Activated CD4-positive, CD25-positive, alpha-beta regulatory T cell (primary cell): ENCODE measurements at places on chromosomes 1 and 21.

DNA sequence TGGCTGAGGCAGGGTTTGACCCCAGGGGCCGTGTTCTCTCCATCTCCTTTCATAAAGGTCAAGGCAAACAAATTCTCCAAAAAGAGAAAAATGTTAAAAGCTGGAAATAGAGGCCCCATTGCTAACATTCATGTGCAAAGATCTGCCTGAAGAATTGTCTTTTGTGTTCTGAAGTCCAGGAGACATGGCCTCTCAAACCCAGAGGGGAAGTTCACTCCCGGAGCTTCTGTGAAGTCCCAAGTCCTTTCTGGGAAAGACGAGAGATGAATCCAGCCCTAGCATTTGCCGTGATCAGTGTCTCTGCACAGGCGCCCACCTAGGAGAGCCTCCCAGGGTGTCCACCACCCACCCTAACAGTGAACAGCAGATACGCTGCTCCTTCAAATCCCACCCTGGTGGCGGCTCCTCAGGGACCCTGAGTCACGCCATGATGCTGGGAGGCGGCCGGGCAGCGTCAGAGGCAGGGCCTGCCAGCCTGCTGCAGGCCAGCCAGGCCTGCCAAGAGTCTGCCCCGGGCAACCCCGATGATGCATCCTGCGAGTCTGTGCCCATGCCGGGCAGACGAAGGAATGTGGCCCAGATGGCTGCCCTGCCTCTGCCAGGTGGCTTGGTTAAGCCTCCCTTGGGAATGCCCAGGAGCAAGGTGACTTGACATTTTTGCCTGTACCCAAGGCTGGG is 5.2 kb upstream of the C2CD2 start:
- DNase-seq: no peak

DNA sequence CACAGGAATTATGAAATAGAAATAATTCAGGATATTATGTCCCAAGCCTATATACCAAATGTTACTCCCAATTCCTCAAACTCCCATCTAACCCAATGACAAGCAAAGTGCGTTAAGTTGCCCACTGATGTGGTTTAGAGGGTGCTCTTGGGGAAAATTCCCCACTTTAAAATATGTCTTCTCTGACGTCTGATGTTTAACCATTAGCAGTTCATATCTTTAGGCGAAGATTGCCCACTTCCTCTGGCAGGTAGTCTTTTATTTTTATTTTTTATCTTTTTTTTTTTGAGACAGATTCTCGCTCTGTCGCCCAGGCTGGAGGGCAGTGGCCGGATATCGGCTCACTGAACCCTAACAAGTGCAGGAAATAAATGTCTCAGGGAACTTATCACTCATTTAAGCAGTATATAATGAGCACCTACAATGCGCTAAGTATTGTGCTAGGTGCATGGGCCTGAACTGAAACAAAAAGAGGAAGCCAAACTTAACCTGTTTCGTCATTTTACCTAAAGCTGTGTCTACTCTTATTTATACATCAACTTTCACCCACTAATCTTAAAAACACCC is 1.3 kb upstream of the LYST start:
- no peak for DNase-seq

DNA sequence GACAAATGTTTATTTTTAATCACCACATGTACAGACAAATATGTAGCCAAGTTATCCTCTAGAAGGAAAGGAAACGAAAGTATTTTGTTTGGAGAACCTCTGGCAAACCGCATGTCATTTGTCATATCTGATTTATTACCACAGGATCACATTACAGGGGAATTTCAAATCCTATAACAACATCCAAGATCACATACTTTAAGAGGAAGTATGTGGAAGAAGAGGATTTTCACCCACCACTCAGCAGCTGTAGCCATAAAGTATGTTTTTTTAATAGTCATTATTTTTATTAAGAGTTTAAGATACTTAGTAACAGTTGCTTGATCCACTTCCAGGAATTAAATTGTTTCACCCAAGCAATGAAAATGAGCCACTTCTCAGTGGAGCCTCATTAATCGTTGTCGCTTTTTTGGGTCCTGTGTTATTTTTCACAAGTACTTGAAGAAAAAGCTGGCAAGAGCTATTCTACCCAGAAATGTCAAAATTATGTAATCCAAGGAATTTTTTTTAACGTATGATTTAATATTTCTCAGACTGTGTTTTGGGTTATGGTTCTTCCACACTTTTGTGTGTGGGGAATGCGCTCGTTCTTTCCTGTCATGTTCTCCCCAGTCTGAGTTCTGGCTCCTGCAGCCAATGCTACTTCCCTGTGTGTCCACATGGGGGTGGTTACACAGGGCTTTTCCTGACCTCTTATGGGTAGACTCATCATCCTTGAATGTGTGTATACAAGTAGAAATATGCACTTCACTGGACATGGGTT is 6.9 kb downstream of the SERTAD4 start:
- DNase-seq: no peak

- DNase-seq: no peak
These were observed 22.9 kb downstream of the SYT11 start for GRCh38 chr1:155882235-155882634.

DNA sequence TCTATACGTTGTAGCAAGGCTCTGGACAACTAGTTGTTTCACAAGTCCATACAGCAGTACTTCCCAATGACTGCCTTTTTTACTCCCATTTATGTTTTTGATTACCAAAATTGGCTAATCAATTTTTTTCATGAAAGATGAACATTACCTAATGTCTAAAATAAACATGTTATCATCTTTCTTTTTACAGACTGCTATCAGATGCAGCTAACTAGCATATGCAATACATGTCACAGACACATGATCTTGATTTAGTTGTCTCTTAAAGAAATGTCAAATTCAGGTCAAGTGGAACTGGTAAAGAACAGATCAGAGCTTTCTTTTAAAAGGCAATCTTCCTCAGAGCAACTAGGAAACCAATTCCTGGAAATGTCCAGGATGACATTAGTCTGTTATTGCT is 630 bp upstream of the DBT start:
- DNase-seq: no peak

DNA sequence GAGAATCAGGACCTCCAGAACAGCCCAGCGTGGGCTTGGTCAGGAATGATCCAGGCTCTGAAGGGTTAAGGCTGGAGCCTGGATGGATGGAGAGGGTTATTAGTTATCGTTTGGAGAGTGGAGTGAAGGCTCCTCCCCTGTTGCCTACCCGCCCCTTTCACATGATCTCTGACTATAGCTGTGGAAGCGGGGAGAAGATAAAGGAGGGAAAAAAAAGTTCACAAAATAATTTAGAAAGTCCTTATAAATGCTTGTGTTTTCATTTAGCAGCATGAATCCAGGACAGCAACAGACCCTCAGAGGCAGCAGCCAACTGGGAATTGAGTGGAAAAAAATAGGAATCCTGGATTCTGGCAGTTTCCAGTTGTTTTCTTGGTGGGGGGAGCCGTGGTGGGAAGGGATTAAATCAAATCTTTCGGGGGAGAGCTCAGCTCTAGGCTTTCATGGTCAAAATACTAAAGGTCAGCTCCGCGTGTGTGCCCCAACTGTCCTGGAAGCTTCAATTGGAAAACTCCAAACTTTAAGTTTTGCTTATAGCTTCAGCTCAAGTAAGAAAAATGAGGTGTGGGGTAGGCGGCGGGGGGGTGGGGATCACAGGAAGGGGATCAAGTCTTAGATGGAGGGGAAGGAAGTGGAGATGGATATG is 595 bp upstream of the DDR2 start:
- no peak for DNase-seq

- no peak for DNase-seq
These were observed 32.9 kb downstream of the RASAL2 start for GRCh38 chr1:178126741-178127185.

GRCh38 chr21:28687586-28687985 is 305.1 kb downstream of the LTN1 start:
- no peak for DNase-seq

DNA sequence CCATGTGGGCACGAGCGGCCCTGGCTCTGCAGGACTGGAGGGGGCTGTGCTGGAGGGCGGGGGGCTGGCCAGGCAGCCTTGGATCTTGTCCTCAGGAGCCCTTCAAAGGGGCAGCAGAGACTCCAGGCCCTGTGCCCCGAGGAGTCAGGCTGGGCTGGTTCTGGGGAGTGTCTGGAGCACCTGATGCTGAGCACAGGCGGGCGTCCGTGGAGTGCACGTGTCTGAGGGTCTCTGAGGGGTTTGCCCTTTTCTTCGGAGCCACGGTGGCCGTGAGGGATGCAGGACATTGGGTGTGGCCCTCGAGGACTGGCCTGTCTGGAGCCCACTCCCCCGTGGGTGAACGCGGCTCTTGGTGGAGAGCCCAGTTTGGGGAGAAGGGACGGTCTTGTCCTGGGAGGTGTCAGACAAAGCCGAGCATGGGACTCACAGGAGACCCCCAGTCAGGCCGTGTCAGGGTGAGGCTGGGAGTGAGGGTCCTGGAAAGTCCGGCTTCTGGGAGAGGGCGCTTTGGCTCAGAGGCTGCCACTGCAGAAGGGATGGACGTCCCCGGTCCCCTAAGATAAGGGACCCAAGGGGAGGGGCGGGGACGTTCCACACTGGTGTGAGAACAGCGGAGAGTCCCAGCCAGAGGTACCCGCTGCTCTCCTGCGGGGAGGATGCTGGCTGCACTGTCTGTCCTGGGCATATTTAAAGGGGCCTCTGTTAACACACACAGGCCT is 60.8 kb downstream of the COL18A1 start:
- no peak for DNase-seq

DNA sequence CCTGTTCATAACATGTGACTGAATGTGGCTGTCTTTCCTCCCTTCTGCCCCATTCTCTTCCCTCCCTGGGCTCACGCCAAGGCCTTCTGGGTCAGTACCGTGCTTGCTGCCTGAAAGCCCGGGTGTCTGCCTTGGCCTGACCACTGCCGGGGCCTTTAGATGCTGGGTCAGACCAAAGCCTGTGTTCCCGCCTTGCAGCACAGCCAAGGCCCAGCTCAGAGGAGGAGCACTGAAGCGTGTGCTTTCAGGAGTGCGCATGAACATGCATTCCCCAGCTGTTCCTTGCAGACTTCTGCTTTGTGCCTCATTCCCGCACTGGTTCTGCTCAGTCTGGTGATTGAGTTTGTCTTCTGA is 27.0 kb upstream of the SARS1 start:
- no peak for DNase-seq

GRCh38 chr21:42093991-42094421 is 22.9 kb downstream of the UMODL1 start:
- DNase-seq: no peak

GRCh38 chr21:29248124-29248523 is 50.6 kb upstream of the BACH1 start:
- no peak for DNase-seq

DNA sequence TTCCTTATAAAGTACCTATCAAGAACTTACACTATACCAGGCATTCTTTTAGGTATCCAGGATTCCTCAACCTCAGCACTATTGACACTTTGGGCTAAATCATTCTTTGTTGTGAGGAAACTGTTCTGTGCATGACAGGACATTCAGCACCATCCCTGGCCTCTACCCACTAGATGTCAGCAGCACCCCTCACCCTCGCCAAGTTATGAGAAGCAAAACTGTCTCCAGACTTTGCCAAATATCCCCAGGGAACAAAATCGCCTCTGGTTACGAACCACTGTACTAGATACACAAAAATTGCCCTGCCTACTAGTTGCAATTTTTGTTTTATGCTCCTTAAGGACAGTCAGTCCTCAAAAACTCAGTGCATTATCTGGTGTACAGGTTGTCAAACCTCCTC is 35.7 kb downstream of the PALMD start:
- no peak for DNase-seq

DNA sequence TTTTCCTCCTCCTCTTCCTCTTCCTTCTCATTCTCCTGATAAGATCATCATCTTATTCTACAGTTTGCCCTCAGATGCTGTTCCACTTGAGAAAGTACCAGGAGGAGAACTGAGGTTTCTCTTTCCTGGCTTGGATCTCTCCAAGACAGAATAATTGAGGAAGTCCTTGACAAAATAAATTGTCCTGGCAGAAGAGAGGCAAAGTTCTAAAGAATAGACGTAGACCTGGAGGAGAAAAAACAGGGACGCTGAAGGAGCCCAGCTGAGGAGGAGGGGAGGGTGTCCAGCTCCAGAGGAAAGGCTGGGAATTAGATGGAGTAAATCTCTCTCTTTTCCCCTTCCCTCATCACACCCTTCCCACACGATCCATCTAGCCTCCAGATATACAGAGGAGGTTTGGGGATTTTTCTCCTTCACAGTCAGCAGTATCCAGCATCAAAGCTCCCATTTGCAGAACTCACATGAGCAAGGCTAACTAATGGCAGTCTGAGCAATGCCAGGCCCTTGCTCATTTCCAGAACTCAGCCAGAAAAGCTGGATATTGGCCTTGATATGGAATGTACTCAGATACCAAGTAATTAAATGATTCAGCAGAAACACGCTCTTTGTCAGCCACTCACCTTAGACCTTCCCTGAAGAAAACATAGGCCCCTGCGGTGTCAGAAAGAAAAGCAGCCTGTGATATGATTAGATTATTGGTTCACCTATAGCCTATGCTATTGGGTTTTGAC is 5.1 kb upstream of the GNG12 start:
- DNase-seq: no peak

- no peak for DNase-seq
These were observed 137.3 kb downstream of the ZSCAN20 start for GRCh38 chr1:33609739-33610138.

- DNase-seq: no peak
These were observed 35.5 kb upstream of the PARP1 start for GRCh38 chr1:226443439-226443838.

DNA sequence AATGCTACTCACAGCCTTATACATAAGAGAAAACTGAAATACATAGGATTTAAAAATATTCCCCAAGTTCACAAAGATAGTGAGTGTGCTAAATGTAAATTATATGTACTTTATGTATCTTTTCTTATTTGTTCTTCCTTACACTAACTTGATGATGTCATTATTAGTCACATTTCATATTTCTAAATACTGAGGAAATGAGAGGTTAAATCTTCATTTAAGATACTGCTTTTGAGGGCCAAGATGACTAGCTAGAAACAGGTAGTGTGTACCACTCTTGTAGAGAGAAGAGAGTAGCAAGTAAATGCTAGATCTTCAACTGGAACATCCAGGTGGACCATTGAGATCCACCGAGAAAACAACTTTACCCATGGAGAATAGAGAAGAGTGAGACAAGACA is 29.8 kb downstream of the PYHIN1 start:
- DNase-seq: no peak

- DNase-seq: no peak
These were observed 70.0 kb upstream of the BCAR3 start for GRCh38 chr1:93751377-93752250.

DNA sequence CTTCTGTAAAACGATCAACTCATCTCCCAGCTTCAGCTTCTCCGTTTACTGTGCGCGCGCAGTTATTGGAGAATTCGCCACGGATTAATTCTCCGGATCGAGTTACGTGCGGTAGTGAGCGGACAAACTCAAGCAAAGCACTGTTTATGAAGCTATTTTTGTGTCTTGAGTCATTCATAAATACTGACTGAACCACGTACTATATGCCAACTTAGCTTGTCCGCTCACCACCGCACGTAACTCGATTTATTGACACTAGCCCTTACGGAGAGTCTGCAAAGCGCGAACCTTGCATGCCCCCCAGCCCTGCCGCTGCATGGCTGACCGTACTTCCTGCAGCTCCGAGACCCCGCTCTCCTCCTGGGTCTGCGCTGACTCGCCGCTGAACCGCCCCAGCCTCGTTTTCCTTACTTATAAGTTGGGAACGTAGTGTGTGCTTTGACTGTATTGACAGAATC is 773 bp downstream of the CHD1L start:
- no peak for DNase-seq

GRCh38 chr1:209106237-209106741 is 477.2 kb upstream of the CAMK1G start:
- DNase-seq: no peak
